ENCODE measurements at places on chromosomes 13 and 19.
A peak's percentile ranks its signal among the peaks of the same experiment; 100 is the strongest.

DNA sequence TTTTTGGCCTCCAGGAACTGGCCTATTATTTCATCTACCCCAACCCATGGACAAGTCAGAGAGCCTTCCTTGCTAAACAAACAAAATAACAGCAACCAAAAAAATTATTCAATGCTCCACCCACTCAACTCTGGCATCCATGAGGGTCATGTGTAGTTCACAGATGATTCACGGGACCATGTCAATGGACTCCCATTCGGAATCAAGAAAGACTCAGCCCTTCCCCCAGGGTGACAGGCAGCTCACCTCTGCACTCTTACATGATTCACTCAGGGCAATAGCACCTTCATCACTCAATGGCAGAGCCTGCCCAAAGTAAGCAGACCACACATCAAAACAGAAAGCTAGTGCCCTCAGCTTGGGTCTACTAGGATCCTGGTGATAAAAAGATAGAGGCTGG lies 14.3 kb upstream of the SCEL start:
- no peak for DNase-seq

DNA sequence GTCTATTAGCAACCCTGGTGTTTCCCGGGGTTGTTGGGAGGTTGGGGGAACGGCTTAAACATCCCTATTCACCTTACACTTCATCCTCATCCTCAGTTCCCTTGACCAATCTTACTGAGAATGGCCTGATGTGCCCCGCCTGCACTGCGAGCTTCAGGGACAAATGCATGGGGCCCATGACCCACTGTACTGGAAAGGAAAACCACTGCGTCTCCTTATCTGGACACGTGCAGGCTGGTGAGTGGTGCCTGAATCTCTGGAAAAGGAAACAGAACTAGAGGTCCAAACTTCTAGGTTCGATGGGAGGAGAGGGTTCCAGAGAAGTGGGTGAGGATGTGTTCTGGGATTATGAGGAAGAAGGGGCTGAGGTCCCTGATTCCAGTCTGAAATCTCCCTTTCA lies 5.9 kb downstream of the PINLYP start:
- no peak for DNase-seq

- DNase-seq: no peak
Measured at GRCh38 chr19:5676105-5676771, 4.1 kb downstream of the MICOS13 start.

DNA sequence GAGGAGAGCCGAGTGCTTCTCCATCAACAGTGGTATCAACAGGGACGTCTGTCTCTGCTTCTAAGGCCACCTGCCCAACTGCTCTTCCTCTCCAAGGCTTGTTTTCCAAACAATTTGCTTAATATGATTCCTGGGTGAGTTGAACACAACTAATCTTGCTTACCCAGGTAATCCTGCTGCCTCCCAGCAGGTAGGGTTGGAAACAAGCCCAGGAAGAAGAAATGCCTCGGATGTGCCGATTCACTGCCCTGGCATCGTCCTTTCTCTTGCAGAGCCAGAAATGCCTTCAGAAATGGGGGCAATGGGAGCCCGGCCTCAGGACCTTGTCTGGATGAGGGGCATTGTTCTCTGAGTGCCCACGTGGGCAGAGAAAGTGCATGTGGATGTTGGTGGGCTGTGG lies 51.9 kb upstream of the C1QTNF9B start:
- DNase-seq: peak; percentile 42

- no peak for DNase-seq
Measured at GRCh38 chr13:98187155-98187964, 10.3 kb upstream of the RNF113B start.

DNA sequence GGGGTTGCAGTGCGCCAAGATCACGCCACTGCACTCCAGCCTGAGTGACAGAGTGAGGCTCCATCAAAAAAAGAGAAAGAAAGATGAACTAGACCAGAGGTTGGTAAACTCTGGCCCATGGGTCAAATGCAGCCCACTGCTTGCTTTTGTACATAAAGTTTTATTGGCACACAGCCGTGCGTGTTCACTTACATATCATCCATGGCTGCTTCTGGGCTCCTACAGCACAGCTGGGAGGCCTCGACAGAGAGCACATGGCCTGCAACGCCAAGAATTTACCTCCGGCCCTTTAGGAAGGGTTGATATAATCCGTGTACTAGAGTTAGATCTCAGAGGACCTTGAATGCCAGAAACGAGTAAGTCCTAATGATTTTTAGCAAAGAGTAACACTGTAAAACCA lies 46.0 kb downstream of the GNG7 start:
- no peak for DNase-seq

DNA sequence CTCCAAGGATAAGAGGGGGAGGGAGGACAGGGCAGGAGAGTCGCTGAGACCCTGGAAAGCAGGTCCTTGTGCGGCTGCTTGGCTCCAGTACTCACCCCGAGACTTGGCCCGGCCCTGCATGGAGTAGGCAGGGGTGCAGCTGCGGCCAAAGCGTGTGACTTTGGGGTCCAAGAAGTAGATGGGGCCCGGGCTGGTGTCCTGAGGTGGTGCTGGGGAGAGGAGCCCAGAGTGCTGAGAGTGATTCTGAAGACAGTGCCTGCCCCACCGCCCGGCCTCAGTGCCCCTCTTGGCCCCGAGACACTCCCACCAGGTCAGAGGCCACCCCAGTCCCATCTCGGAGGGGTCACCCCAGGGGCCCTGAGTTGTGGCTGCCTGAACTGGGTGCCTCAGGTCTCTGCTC lies 6.7 kb upstream of the SHC2 start:
- DNase-seq: no peak

DNA sequence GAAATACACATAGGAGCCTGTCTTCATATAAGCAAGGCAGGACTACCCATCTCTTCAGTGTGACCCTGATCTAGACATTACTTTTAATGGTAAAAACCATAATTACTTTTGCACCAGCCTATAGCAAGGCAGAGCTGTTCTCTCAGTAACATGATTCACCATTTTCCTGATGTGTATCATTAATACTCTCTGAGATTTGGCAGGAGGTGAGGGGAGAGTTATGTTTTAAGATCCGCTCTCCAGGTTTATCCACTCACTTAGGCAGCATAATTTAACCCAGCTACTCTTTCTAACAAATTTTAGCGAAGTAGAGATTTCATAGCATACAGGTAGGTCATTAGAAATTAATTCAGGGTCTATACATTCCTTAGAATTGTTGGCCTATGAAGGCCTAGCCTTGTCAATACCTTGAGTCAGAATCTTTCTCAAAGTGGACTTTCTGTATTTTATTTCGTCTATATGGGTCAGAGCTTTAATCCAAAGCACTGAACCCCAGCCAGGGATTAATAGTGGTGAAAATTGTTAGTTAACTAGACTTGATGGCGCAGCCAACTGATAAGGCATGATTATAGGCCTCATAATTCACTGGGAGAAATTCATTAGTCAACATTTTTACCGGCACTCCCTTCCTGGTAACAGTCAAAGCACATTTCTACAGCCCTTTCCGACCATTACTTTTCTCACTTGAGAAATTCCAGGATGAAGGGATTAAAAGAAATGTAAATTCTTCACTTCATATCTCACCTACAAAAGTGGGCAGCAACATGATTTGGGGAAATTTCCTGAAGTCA lies 955.1 kb downstream of the DIAPH3 start:
- DNase-seq: no peak

- DNase-seq: no peak
Measured at GRCh38 chr13:27534981-27535380, 84.6 kb upstream of the MTIF3 start.

GRCh38 chr13:33207615-33207961 lies 78.0 kb downstream of the STARD13 start:
- no peak for DNase-seq

DNA sequence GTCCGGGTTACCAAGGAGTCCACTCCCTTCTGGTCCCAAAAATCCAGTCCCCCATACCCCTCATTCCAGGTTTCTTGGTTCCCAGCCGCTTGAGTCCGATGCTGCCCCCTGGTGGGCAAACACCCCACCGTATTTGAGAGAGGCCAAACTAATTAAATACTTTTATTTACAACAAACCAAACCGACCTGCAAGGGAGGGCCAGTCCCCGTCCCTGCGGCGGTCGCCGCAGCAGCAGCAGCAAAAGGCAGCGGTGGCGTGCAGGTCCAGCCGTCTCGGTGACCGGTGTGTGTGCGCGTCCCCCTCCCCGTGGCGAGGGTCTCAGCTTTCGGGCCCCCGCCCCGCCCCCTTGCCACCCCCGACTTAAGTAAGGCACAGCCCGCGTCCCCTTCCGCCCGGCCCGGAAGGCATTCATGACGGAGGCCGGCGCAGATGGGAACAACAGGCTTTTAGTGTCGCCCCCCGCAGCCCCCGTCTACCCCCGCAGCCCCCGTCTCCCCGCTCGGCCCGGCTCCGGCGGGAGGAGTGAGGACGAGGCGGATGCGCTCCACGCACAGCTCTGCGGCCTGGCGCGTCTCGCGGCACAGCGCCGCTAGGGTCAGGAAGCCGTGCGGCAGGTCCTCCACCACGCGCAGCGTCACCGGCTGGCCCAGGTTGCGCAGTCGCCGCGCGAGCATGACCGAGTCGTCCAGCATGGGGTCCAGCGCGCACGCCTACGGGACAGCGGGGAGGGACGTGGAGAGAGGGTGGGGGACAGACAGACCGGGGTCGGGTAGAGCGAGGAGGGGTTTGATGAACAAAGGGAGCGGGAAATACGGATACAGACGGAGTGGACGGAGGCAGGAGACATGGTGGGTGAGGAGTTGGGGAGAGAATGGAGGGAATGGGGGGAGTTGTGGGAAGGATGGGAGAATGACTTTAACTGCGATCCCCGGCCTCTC lies 11.5 kb upstream of the CNFN start:
- DNase-seq: peak; percentile 63

GRCh38 chr13:53782488-53782961 lies 753.9 kb downstream of the OLFM4 start:
- peak; percentile 82 for DNase-seq

GRCh38 chr13:66341635-66342377 lies 888.3 kb downstream of the PCDH9 start:
- no peak for DNase-seq

- DNase-seq: no peak
Measured at GRCh38 chr13:105611424-105611823, 924.0 kb downstream of the EFNB2 start.

DNA sequence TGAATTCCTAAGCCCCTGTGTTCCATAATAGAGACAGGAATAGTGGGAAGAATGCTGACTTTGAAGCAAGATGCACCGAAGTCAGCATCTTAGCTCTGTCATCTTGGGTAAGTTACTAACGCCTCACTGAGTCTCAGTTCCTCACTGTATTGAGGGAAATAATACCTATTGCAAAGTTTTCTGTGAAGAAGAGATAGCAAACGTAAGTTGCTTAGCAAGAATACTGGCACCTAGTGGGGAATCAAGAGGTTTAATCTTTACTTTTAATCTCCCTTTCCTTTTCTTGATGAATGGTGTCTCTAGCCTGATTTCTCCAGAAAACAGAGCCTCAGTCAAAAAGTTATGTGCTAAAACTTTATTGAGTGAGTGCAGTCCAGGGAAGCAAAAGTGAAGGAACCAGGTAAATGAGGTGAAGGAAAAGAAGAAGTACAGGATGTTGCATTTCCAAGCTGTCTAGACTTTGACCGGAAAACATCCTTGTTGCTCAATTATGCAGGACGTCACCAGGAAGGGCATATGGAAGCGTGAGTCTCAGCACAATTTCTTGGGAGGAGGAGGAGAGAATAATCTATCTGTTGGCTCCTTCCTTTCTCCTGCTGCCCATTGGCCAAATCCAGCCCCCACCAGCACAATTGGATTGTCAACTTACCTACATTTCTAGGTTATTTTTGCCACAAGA lies 210.0 kb downstream of the B3GLCT start:
- no peak for DNase-seq

GRCh38 chr13:113001241-113002140 lies 32.5 kb downstream of the MCF2L start:
- peak; percentile 87 for DNase-seq

GRCh38 chr13:71068041-71068440 lies 799.0 kb downstream of the DACH1 start:
- DNase-seq: peak; percentile 49

GRCh38 chr19:47427241-47428176 lies 8.2 kb upstream of the MEIS3 start:
- peak; percentile 67 for DNase-seq

DNA sequence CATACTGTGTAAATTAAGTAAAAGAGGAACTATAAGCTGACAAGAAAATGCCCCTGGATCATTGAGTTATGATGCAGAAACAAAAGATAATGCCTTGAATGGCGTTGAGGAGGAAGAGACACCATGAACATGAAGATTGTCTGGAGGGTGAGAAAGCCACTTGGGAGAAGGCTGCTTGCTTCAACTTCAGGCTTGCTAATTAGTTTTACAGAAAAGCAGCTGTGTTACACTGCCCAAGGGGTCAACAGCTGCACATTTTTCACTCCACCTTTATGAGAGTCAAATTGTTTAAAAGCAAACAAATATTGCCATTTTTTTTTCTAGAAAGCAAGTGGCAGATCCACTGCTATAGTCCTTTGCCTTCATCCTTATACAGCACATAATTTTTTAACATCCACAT lies 35.5 kb upstream of the KLF12 start:
- DNase-seq: no peak

- DNase-seq: no peak
Measured at GRCh38 chr13:52187029-52187423, 27.6 kb upstream of the NEK3 start.

DNA sequence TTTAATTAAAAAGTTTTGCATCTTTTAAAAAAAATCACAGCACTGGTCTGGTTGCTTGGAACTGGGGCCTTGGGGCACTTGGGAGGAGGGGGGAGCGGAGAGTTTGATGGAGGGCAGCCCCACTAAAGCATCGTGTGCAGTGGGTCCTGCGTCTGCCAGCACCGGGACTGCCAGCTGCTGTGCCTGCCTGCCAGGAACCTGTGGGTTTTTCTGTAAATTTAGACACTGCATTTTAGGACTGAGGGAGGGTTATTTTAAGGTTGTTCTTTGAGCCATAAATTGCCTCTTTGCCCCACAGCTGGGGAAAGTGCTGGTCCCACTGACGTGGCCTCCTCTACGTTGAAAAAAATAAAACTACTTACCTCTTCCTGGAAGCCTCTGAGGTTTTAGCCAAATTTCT lies 2.9 kb downstream of the KLF2 start:
- no peak for DNase-seq

DNA sequence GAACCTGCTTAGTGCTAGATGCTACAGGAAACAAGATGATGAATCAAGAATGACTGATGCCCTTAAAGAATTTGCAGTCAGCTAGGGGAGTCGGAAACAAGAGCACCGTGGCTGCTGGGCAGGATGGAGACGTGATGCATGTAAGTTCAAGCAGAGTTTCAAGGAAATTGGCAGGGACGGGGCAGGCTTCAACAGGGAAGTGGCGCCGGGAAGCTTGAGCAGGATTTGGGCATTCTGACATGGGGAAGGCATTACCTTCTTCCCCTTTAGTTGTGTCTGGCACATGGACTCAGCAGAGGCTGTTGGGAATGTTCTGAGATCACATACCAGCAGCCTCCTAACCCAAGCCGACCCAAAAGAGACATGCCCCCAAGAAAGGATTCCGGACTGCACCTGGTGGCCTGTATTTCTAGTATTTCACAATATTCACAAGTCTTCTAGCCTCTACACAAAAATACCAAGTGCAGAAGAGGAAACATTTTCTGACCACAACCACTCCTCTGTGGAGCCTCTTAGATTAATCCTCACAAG lies 138.2 kb downstream of the CRYL1 start:
- DNase-seq: no peak
